ENCODE measurements at places on chromosomes 1 and 21. TPM values are rescaled to one million over a fixed set of nuclear protein-coding genes. Genes with fewer than 3 reads are reported as not detected.

The SPRR1B gene
- not detected for polyA plus RNA-seq

GRCh38 chr1:161261261-161262235 is 3.0 kb downstream of the PCP4L1 start:
- H3K27ac ChIP-seq, result no peak overlapping the region
- H3K36me3 ChIP-seq, result no peaks in the 10 kb centered on the region
- H3K4me3 ChIP-seq, result no peak overlapping the region
- no peak for DNase-seq
- H3K27me3 ChIP-seq, result no peaks in the 10 kb centered on the region

DNA sequence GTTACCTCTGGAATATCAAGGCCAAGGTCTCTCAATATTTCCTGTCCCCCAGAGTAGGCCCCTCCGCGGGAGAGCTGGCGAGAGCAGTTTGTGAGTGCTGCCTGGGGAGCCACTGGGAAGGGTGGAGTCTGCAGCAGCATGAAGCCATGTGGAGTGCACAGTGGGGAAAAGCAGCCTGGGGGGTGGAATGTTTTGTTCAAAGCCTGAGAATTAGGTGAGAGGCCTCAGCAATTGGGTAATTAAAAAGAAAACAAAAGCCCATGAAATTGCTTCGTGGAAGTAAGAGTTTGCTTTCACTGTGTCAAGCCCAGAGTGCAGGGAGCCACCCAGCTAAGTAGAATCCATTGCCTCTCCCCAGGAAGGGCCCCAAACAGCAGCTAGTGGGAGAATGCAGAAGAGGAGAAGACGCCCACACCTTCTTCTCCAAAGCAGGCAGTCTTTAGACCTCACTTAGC is 30.2 kb upstream of the DISC1 start:
- no peak overlapping the region for H3K4me3 ChIP-seq
- no peaks in the 10 kb centered on the region for H3K27me3 ChIP-seq
- no peak for DNase-seq
- no peaks in the 10 kb centered on the region for H3K4me1 ChIP-seq
- no peaks in the 10 kb centered on the region for H3K36me3 ChIP-seq
- no peak overlapping the region for H3K27ac ChIP-seq

DNA sequence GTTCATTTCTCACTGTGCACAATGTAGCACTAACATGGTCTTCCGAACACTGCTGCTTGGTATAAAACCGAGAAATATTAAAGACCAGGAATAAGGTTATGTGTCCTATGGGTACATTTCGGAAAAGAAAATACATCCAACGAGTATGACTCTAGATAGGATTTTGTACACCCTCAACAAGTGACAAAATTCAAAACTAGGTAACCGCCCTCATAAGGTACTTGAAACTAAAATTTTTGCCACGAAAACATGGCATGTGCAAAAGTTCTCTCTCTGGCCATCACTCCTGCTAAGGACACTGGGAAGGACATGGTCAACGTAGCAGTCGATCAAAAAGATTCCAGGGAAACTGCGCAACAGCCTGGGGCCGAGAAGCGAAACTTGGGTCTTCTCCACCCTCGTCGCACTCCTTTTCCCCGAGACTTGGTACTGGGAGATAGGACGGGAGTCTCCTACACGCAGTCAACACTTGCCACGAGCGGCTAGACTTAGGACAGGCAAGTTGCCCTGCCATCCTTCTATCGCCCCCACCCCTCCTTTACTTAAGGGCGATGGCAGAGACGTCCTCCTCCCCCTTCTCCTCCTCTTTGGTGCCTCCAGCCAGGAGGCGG is 338 bp upstream of the TOR1AIP1 start:
- DNase-seq, result no peak
- peak overlapping the region; percentile 80 for H3K4me3 ChIP-seq
- H3K27me3 ChIP-seq, result no peaks in the 10 kb centered on the region
- peaks cover 26% of the 10 kb centered on the region for H3K4me1 ChIP-seq
- peaks cover 9% of the 10 kb centered on the region for H3K36me3 ChIP-seq
- H3K27ac ChIP-seq, result peak overlapping the region; percentile 99

All from liver (tissue), 10 donors.